Activated CD4-positive, alpha-beta T cell treated with anti-CD3 and anti-CD28 coated beads, Interleukin-2, amount 10 ng/mL, durations not matched to agents 24 days and 14 days (primary cell): ENCODE measurements at places on chromosomes 16 and 17.

- H3K27ac ChIP-seq: no peak overlapping the region
- H3K4me3 ChIP-seq: no peak overlapping the region
- H3K27me3 ChIP-seq: peaks cover 16% of the 10 kb centered on the region
- no peaks in the 10 kb centered on the region for H3K4me1 ChIP-seq
- no peaks in the 10 kb centered on the region for H3K36me3 ChIP-seq
- no peak for DNase-seq
These were observed 30.8 kb upstream of the DHX40 start for GRCh38 chr17:59534583-59534982.

- H3K4me3 ChIP-seq: no peak overlapping the region
- H3K27ac ChIP-seq: no peak overlapping the region
- H3K4me1 ChIP-seq: no peaks in the 10 kb centered on the region
- peak; percentile 57 for DNase-seq
These were observed 46.9 kb downstream of the IRX6 start for GRCh38 chr16:55370762-55371482.

GRCh38 chr17:74442670-74443515 lies 11.0 kb downstream of the GPRC5C start:
- H3K27me3 ChIP-seq: peaks cover 15% of the 10 kb centered on the region
- no peak overlapping the region for H3K27ac ChIP-seq
- H3K4me1 ChIP-seq: peaks cover 5% of the 10 kb centered on the region

- no peaks in the 10 kb centered on the region for H3K27me3 ChIP-seq
- DNase-seq: peak; percentile 55
These were observed 5.7 kb upstream of the CISD3 start for GRCh38 chr17:38724337-38724988.

- H3K4me1 ChIP-seq: no peaks in the 10 kb centered on the region
- DNase-seq: no peak
- H3K27ac ChIP-seq: no peak overlapping the region
- no peaks in the 10 kb centered on the region for H3K36me3 ChIP-seq
These were observed 31.3 kb upstream of the ANKRD40CL start for GRCh38 chr17:50798424-50799288.

DNA sequence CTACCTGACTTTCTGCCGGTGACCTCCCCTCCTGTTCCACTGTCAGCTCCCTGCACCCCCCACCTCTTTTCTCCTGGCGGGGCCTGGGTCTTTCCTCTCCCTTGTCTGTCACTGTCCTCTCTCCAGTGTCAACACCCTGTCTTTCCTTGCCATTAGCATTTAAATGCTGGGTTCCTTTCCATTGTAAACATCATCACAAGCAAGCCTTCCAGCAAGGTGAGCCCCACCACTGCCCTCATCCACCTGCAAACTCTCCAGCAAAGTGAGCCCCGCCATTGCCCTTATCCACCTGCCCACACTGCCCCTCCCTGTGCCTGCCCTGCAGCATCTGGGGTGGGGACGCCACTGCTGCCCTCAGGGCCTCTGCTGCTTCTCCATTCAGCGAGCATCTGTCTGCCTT lies 195.0 kb downstream of the ENGASE start:
- no peak overlapping the region for H3K4me3 ChIP-seq
- H3K4me1 ChIP-seq: no peaks in the 10 kb centered on the region
- no peaks in the 10 kb centered on the region for H3K36me3 ChIP-seq
- DNase-seq: no peak
- H3K27ac ChIP-seq: no peak overlapping the region
- peaks cover 10% of the 10 kb centered on the region for H3K27me3 ChIP-seq

GRCh38 chr17:76689859-76690258 lies 20.9 kb downstream of the MXRA7 start:
- H3K27ac ChIP-seq: no peak overlapping the region
- peaks cover 2% of the 10 kb centered on the region for H3K4me1 ChIP-seq
- H3K36me3 ChIP-seq: no peaks in the 10 kb centered on the region

GRCh38 chr16:29820271-29820701 lies at the start of gene MVP:
TSS of gene MVP (plus strand) at chr16:29820462. CDS start at chr16:29830550, 10,088 bp downstream.
- H3K4me1 ChIP-seq: peaks cover 58% of the 10 kb centered on the region
- H3K36me3 ChIP-seq: peaks cover 37% of the 10 kb centered on the region
- DNase-seq: peak; percentile 91

DNA sequence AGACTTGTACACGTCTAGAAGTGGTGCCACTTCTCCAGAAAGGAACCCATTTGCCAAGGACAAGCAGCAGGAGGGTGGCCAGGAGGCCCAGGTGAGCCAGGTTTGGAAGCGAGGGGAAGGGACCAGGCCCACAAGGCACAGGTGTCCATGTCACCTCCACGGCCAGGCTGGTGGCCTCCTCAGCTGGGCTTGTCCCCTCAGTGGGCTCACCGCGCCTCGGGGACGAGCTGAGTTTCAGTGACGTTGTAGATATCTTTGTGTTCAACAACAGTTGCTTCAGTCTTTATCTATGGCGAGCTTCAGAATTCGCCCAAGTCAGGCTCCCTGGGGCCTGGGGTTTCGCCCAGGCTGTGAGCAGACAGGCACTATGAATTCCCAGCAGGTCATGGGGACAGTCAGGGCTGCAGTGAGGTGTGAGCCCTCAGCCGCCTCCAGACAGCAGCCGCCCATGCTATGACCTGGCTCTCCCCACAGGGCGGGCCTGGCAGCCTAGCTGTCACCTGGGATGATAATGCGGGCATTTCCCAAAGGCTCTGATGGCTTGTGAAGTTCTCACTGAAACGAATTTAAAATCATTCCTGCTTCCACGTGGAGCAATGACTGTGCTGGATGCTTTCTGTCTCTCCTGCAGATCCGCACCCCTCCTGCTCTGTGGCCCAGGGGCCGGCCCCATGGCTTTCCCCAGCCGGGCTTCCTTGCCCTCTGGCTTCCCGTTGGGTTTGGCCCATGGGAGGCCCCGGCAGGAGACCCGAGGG lies 89.5 kb downstream of the MRC2 start:
- peaks cover 58% of the 10 kb centered on the region for H3K27me3 ChIP-seq
- H3K4me1 ChIP-seq: peaks cover 5% of the 10 kb centered on the region
- DNase-seq: no peak
- no peak overlapping the region for H3K27ac ChIP-seq
- H3K36me3 ChIP-seq: no peaks in the 10 kb centered on the region
- no peak overlapping the region for H3K4me3 ChIP-seq

DNA sequence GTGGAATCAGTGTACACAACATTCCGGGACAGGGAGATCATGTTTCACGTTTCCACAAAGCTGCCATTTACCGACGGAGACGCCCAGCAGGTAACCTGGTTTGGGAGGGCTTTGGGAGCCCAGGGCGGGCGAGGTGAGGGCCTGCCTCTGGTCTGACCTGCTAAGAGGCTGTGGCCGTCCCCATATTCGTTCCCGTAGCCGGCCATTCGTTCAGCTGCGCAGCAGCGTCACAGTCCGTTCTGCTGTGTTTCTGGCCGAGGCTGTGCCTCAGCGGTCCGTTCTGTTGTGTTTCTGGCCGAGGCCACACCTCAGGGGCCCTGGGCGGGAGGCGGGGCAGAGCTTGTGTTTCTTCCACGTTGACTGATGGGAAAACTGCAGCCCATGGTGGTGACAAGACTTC lies 68.0 kb downstream of the OR1D5 start:
- H3K27ac ChIP-seq: no peak overlapping the region
- H3K4me1 ChIP-seq: no peaks in the 10 kb centered on the region
- H3K27me3 ChIP-seq: no peaks in the 10 kb centered on the region
- DNase-seq: no peak
- H3K36me3 ChIP-seq: peaks cover 2% of the 10 kb centered on the region

- H3K27ac ChIP-seq: no peak overlapping the region
- no peak overlapping the region for H3K4me3 ChIP-seq
- no peak for DNase-seq
- no peaks in the 10 kb centered on the region for H3K27me3 ChIP-seq
- no peaks in the 10 kb centered on the region for H3K36me3 ChIP-seq
These were observed 224.7 kb downstream of the SNX29 start for GRCh38 chr16:12201216-12201615.

GRCh38 chr16:55491691-55492090 lies 12.7 kb downstream of the MMP2 start:
- no peak overlapping the region for H3K4me3 ChIP-seq
- DNase-seq: no peak
- no peaks in the 10 kb centered on the region for H3K4me1 ChIP-seq
- no peaks in the 10 kb centered on the region for H3K36me3 ChIP-seq
- peaks cover 3% of the 10 kb centered on the region for H3K27me3 ChIP-seq

GRCh38 chr17:4598776-4599504 lies 14.6 kb downstream of the SMTNL2 start:
- H3K4me1 ChIP-seq: peaks cover 3% of the 10 kb centered on the region
- no peaks in the 10 kb centered on the region for H3K36me3 ChIP-seq
- no peak for DNase-seq
- peaks cover 3% of the 10 kb centered on the region for H3K27me3 ChIP-seq
- no peak overlapping the region for H3K27ac ChIP-seq
- H3K4me3 ChIP-seq: no peak overlapping the region

GRCh38 chr17:19996086-19996485 lies 13.1 kb upstream of the SPECC1 start:
- H3K4me3 ChIP-seq: no peak overlapping the region
- H3K27ac ChIP-seq: no peak overlapping the region
- H3K27me3 ChIP-seq: peaks cover 18% of the 10 kb centered on the region
- DNase-seq: no peak
- H3K36me3 ChIP-seq: no peaks in the 10 kb centered on the region

DNA sequence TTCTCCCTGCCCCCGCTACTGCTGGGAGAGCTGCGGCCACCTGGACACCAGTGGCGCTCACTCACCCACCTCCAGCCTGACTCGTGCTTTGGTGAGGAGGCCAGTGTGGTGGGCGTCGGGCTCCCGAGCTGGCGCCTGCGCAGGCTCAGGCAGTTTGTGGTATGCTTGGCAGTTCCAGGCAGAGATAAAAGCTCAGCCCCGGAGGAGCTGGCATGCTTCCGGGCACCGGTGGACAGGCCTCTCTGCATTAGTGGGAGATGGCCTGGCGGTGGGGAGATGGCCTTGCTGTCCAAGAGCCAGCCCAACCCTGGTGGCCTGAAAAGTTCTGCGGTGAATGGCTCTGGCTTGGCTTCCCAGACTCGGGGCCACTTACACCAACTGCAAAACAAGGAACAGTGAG lies 4.1 kb downstream of the ADGRG1 start:
- peaks cover 24% of the 10 kb centered on the region for H3K27me3 ChIP-seq
- no peak overlapping the region for H3K27ac ChIP-seq
- DNase-seq: no peak
- H3K4me3 ChIP-seq: no peak overlapping the region
- no peaks in the 10 kb centered on the region for H3K36me3 ChIP-seq
- H3K4me1 ChIP-seq: peaks cover 16% of the 10 kb centered on the region

GRCh38 chr17:80387071-80387470 lies 27.9 kb upstream of the ENDOV start:
- no peak overlapping the region for H3K27ac ChIP-seq
- peaks cover 82% of the 10 kb centered on the region for H3K36me3 ChIP-seq
- H3K4me1 ChIP-seq: no peaks in the 10 kb centered on the region
- DNase-seq: no peak
- H3K27me3 ChIP-seq: no peaks in the 10 kb centered on the region

DNA sequence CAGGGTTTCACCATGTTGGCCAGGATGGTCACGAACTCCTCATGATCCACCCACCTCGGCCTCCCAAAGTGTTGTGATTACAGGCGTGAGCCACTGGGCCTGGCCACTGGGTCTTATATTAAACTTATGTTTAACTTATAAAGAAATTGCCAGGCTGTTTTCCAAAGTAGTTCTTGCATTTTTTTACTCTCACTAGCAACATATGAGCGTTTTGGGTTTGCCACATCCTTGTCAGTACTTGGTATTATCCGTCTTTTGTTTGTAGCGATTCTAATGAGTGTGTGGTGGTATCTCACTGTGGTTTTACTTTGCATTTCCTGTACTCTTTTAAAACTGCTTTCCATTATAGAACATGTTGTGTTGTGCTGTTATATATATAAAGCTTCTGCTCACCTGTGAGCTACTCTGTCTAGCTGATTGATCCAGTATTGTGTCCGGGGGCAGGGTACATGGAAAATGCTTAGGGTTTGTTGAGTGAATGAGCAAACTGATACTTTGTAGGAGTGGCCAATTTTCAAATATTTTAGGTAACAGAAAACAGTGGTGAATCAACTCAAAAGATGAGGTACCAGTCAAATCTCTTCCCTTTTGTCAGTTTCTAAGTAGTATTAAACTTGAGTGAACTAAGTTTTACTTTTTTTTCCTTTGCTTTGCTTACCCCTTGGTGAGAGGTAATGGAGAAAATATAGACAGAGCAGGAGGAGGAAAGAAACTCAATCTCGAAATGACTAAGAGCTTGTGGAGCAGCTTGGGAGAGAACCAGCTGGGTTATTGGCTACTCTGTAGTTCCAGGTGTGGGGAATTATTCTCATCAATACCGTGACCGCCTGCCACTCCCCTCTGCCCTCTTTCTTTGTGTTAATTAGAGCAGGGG lies 75.8 kb downstream of the PITPNC1 start:
- peak overlapping the region; percentile 76 for H3K4me3 ChIP-seq
- H3K27ac ChIP-seq: peak overlapping the region; percentile 97
- H3K36me3 ChIP-seq: peaks cover 10% of the 10 kb centered on the region
- no peaks in the 10 kb centered on the region for H3K27me3 ChIP-seq

DNA sequence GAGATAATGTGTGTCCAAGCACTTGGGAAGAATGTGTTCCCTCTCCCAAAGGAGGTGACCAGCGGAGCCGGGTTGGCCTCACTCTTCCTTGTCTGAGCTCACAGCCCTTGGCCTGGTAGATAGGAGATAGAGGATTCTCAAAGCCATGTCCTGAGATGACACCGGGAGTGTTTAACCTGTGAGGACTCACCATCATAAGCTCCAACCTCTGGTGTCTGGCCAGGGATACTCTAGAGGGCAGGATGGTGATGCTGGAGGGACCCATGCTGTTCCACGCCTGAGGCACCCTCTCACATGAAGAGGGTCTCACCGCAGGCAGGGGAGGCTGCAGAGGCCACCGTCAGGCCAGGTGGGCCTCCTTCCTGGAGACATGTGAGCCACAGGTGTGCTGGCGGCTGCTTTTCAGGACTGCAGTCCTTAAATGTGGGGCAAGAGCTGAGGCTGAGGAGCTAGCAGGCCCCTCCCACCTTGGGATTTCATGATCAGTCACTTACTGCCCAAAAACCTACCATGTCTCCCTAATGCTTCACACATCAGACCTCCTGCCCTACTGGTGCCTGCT lies 6.6 kb upstream of the ZNF629 start:
- no peaks in the 10 kb centered on the region for H3K4me1 ChIP-seq
- peaks cover 3% of the 10 kb centered on the region for H3K27me3 ChIP-seq
- no peak overlapping the region for H3K27ac ChIP-seq
- H3K4me3 ChIP-seq: no peak overlapping the region

DNA sequence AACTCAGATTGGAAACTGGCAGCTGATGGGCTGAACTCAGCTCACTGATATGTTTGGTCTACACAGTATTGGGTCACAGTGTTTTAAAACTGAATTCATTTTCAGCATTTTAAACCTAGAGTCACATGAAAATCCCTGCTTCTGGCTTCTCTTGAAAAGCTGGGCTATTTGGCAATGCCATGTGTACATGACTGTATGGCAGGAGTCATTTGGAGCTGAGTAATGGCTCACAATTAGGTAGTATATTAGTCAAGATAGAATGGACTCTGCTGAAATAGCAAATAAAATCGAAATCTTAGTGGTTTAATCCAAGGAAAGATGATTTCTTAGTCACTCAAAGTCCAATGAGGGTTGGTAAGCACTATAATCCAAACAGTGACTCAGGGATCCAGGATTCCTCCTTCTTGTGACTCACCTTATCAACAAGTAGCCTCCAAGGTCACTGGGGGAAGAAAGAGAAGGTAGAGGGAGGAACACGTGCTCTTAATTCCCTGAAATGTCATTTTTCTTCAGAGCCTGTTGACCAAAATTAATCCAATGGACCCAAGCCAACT lies 13.9 kb upstream of the PMP22 start:
- peaks cover 2% of the 10 kb centered on the region for H3K27me3 ChIP-seq
- H3K27ac ChIP-seq: no peak overlapping the region
- H3K36me3 ChIP-seq: no peaks in the 10 kb centered on the region
- H3K4me1 ChIP-seq: peaks cover 5% of the 10 kb centered on the region
- no peak for DNase-seq
- no peak overlapping the region for H3K4me3 ChIP-seq

GRCh38 chr17:76273445-76274111 lies 8.4 kb downstream of the UBALD2 start:
- no peaks in the 10 kb centered on the region for H3K27me3 ChIP-seq
- H3K4me3 ChIP-seq: no peak overlapping the region
- H3K4me1 ChIP-seq: peaks cover 47% of the 10 kb centered on the region
- peaks cover 22% of the 10 kb centered on the region for H3K36me3 ChIP-seq
- DNase-seq: peak; percentile 70
